Camera-type eye (tissue), 1 donor: ENCODE measurements at places on chromosomes 7 and 10. TPM values are rescaled to one million over a fixed set of nuclear protein-coding genes. Genes with fewer than 3 reads are reported as not detected.

The SLC26A5 gene
- total RNA-seq, result 0.71 TPM

The SCIN gene
- 3.4 TPM for total RNA-seq

The CROT gene
- 40.0 TPM for total RNA-seq

The PRKAR2B gene
- total RNA-seq, result 45.9 TPM

The ARHGEF5 gene
- 6.9 TPM for total RNA-seq

The ACTA2 gene
- total RNA-seq, result 647 TPM

The CUZD1 gene
- 1.3 TPM for total RNA-seq

The RAB19 gene
- 0.93 TPM for total RNA-seq

The LBX1 gene
- total RNA-seq, result not detected
